ENCODE measurements at places on chromosomes 13 and 19. TPM values are rescaled to one million over a fixed set of nuclear protein-coding genes. Genes with fewer than 3 reads are reported as not detected.

Gene VSIG10L
- 1.4 TPM for total RNA-seq

Gene ZNF443
- total RNA-seq = 4.0 TPM

Gene ESD
- total RNA-seq = 58.0 TPM

Gene TMEM161A
- total RNA-seq = 14.5 TPM

Gene KIR2DL1
- total RNA-seq = not detected

DNA sequence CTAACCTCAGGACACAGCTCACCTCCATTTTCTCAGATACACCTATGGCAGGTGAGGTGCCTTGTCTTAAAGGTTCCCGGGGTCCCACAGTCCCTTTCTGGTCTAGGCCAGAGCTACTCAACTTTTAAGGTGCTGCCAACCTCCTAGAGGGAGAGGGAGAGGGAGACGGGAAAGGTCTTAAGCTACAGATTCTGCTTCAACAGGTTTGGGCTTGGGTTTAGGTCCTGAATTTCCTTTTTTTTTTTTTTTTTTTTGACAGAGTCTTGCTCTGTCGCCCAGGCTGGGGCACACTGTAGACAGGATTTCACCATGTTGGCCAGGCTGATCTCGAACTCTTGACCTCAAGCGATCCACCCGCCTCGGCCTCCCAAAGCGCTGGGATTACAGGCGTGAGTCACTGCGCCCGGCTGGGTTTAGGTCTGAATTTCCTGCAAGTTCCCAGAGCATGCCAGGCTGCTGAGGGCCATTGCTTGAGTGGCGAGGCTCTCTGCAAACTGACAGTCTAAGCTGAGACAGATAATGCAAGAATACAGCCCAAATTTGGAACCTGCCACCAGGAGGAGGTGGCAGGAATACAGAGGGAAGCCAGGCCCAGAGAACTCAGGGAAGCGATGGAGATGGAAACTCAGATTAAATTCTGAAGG, 7.8 kb upstream of the SYCN start:
- no peak overlapping the region for H3K27ac ChIP-seq
- H3K4me3 ChIP-seq = no peak overlapping the region
- H3K27me3 ChIP-seq = no peaks in the 10 kb centered on the region
- DNase-seq = no peak

- no peak for DNase-seq
- no peaks in the 10 kb centered on the region for H3K27me3 ChIP-seq
- peaks cover 4% of the 10 kb centered on the region for H3K4me1 ChIP-seq
- H3K36me3 ChIP-seq = peaks cover 73% of the 10 kb centered on the region
- no peak overlapping the region for H3K27ac ChIP-seq
- H3K4me3 ChIP-seq = no peak overlapping the region
Measured at GRCh38 chr19:6223461-6224307, 56.1 kb downstream of the MLLT1 start.

DNA sequence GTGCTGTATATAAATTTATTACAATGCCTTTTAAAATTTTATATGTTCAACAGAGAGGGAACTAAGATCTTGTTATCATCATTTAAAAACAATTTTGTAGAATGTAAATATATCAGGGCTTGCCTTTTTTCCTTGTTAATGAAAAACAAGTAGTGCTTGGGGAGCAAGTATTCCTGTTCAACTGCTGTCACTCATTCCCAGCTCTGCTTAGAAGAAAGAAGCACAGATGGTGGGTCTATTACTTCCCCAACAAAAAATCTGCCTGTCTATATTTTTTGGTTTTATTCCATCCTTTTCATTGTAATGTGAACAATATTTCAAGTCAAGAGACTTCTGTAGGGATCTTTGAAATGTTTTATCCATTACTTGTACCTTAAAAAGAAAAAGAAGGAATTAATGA, 503.9 kb downstream of the GPC5 start:
- H3K4me3 ChIP-seq = no peak overlapping the region
- DNase-seq = no peak
- no peaks in the 10 kb centered on the region for H3K36me3 ChIP-seq
- H3K27ac ChIP-seq = no peak overlapping the region

- no peak for DNase-seq
- no peaks in the 10 kb centered on the region for H3K27me3 ChIP-seq
- H3K4me1 ChIP-seq = peaks cover 13% of the 10 kb centered on the region
Measured at GRCh38 chr19:40778706-40779284, 748 bp downstream of the RAB4B start.

GRCh38 chr13:59562924-59563323, 600.8 kb downstream of the DIAPH3 start:
- H3K27ac ChIP-seq = no peak overlapping the region
- no peaks in the 10 kb centered on the region for H3K4me1 ChIP-seq
- H3K27me3 ChIP-seq = no peaks in the 10 kb centered on the region
- no peak for DNase-seq

Data from ascending aorta (tissue), 2 donors.